ENCODE measurements at places on chromosomes 1 and 21. TPM values are rescaled to one million over a fixed set of nuclear protein-coding genes. Genes with fewer than 3 reads are reported as not detected.
A peak's percentile ranks its signal among the peaks of the same experiment; 100 is the strongest.

The RGS4 gene
- not detected for total RNA-seq

DNA sequence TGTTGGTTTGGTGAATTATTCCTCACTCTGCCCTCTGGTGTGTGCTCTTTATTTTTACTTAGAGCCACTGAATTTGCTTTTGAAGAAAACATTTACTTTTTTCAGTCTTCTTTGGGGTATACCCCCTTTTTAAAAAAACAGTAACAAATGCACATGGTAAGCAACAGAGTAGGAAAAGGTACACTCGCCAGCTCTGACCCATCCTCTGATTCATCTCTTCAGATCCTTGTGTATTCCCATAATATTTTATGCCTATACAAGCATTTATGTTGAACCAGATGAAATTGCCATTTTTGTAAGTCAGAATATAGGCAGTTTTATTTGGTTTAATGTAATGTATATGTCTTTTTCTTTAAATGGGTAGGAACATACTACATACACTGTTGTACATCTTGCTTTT, 28.3 kb downstream of the TTC3 start:
- no peak for DNase-seq

- no peak for DNase-seq
These were observed 173.7 kb downstream of the ZBTB18 start for GRCh38 chr1:244224487-244225430.

The KIF17 gene
- total RNA-seq: 2.4 TPM

The ACOT11 gene
- total RNA-seq: 31.1 TPM

GRCh38 chr21:32916522-32917099, 109.1 kb upstream of the OLIG2 start:
- peak; percentile 15 for DNase-seq

GRCh38 chr1:76153841-76154205, 79.3 kb downstream of the ST6GALNAC3 start:
- no peak for DNase-seq

GRCh38 chr1:181794332-181794731, 267.2 kb downstream of the ZNF648 start:
- DNase-seq: no peak

GRCh38 chr1:15051882-15052528, 101.5 kb upstream of the TMEM51 start:
- DNase-seq: no peak

DNA sequence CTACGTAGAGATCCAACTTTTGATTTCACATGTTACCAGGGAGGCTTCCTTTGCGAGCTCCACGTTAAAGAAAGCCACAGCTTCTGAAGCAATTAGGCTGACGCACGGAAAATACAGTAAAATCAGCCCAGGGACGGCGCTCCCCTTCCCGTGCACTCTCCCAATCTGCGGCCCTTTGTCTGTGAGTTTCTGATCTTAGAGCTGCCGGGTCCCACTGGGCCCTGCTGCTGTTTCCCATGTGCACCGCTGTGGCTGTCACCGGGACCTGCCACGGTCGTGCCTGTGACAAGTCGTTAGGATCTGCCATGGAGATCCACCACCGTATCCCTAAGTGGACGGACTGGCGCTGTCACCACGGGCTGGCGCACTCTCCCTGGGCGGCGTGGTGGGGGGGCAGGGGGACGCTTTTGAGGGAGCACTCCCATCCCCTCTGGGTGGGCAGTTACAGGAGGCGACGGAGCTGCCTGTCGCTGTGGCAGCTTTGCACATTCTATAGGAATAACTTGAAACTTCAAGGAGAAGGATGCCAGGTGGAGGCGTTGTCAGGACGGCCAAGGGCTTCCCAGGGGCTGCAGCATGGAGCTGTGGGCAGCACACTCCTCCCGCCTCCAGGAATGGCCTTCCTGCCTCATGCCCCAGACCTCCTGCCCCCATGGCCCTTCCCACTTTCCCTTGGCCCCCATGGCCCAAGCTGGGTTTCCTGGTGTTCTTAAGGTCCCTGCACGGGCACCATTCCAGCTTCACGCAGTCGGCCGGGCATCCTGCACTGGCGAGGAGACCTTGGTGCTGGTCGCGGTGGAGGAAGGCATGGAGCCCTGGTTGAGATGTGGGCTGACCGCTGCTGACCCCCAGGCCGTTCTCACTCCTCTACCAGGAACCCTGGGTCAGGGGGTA, 85.1 kb downstream of the PRDM16 start:
- no peak for DNase-seq

DNA sequence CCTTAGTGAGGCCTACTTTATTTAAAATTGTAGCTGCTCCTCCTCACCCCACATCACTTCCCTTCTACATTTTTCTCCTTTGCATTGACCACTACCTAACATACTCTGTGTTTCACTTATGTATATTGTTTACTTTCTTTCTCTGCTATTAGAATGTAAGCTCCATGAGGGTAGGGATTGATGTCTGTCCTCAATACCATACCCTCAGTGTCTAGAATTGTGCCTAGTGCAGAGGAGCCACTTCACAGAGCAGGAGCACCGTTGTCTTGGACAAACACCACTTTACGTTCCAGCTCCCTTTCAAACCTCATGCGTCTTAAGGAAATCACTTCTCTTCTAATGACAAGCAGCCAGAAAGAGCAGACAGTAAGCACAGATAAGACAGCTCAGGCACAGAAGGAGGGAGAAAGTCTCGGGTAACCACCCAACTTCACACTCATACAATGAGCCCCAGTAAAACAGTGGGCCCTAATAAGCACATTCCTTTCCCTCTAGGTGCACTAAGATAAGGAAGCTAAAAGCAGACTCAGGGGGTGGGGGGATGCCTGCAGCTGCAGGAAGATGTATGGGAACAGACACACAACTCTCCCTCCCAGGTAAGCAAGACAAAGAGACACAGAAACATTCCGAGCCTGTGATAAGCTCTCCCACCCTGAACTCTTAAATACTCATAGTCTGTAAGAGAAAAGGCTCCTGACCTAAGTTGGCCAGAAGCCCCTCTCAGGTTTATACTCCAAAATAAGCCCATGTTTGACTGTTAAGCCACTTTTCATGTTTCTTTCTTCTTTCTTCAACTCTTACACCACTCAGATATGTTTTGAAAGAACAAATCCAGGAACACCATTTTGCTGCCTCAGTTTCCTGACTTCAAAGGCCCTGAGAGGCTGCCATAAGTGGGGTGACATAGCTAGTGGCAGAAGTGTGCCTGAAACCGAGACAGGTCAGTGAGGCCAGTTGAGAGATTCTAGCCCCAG, 7.1 kb upstream of the PLEKHM2 start:
- DNase-seq: no peak

DNA sequence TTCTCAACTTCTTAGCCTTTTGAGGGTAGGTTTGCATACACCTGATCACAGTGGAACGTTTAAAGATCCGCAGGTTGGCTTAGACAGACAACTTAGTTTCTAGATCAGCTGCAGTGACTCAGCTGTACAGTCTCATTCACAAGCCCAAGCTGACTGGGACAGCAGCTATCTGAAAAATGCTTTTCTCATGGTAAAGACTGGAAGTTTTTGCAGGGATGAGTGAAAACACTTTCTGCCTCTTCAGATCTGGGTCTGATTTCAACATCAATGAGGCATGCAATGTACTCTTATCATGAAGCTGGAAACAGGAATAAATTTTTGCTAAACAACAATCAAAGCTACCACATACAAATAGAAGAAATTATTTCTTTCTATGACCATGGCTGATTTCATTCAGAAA, 61.1 kb upstream of the PTBP2 start:
- no peak for DNase-seq

DNA sequence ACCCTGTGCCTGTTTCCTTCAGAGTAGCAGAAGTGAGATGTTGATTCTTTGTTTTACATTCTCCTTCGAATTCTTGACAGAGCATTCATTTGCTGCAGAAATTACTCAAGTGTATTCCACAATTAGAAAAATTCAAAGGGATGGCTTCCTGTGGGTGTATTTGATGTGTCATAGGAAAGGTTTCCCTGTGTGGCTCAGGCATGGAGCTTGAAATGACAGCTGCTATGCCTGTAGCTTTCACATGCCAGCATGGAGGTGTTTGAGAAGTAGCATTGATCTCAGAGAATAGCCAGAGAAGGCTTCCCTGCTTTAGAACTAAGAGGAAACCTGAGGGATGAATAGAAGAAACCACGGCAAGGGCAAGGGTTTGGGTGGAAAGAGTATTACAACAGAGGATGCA, 317.2 kb upstream of the DEPDC1 start:
- DNase-seq: no peak

- no peak for DNase-seq
These were observed 16.6 kb downstream of the CACNA1S start for GRCh38 chr1:201095581-201095980.

- DNase-seq: no peak
These were observed 11.1 kb downstream of the CYP4B1 start for GRCh38 chr1:46809904-46810303.

The AP4B1 gene
- 11.1 TPM for total RNA-seq

DNA sequence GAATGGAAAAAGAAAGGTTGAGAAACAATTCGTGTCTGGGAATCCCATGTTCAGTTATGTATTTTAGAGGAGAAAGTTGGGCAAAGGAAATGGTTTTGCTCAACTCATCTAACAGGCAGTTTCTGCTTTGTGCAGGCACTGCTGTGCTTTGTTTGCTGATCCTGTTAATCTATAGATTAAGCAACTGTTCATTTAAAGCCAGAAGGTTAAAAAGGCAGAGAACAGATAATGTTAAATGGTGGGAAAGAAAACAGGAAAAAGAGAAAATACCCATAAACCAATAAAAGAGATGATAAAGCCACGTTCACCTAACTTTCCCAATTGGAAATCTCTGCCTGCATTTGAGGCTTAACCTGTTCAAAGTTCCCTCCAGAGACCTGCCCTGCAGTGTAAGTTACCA, 70.0 kb downstream of the APP start:
- DNase-seq: no peak

DNA sequence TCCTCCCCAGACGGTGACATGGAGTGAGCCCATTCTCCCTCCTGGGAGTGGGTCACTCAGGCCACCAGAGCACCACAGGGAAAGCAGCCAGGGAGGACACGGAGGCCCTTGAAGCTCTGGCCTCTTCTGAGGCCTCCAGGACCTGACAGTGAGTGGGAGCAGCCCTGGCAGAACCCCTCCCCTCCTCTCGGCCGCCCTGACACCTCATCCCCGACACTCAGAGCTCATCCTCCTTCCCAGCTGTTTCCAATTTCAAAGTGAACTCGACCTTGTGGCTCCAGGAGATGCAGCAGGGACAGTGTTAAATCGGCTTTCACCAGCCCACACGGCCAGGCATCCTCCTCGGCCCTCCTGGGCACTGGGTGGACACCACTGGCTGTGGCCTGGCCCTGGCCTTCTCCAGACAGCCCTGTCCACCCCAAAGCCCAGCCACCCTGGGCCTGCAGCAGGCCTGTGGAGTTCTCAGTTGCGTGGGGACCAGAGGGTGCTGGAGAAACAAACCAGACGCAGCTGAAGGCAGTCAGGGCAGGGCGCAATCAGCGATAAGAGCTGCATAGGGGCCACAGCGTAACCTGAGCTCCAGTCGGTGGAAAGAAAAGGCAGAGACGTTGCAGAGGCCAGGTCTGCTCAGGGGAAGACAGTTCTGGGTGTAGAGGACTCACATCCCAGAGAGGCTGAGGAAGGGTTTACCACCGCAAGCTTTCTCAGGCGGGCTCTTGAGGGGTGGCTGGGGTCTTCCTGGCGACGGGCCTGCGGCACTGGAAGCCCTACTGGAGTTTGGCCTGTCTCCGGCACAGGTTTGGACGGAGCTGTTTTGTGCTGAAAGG, 27.1 kb downstream of the FTCD start:
- no peak for DNase-seq

GRCh38 chr1:152084853-152085252, 4.0 kb downstream of the TCHHL1 start:
- no peak for DNase-seq

DNA sequence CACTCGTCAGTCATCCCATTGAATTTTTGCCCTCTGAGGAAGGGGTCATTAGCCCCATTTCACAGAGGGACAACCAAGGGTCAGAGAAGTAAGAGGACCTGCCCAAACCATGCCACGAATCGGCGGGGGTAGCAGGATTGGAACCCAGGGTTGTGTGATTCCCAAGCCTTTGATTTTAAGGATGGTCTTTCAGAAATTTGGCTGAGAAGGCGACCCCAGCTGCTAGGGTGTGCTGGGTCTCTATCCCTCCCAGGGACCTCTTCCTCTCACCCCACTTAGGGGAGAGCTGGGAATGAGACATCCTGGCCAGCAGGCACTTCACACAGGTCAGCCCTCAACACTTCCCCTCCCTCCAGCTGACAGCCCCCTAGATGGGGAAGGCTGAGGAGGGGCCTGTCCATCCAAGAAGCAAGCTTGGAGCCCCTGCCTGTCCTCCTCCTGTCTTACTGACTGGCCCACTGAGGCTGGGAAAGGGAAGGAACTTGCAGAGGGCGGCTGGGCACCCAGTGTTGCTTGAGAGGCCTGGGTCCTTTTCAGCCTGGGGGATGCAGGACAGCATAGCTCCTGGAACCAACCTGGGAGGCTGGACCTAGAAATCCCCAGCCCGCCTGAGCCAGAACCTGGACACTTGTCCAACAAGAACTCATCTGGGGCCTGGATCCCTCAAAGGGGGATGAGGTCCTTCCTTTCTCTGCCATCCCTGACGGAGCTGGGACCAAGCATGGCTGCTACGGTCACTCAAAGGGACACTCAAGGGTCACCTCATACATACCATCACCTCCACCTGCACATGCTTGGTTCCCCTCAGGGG, 1.7 kb downstream of the SDC3 start:
- DNase-seq: no peak

- no peak for DNase-seq
These were observed 79.7 kb downstream of the LRRN2 start for GRCh38 chr1:204605791-204606190.

- no peak for DNase-seq
These were observed 16.9 kb downstream of the DYRK3 start for GRCh38 chr1:206651958-206652890.

DNA sequence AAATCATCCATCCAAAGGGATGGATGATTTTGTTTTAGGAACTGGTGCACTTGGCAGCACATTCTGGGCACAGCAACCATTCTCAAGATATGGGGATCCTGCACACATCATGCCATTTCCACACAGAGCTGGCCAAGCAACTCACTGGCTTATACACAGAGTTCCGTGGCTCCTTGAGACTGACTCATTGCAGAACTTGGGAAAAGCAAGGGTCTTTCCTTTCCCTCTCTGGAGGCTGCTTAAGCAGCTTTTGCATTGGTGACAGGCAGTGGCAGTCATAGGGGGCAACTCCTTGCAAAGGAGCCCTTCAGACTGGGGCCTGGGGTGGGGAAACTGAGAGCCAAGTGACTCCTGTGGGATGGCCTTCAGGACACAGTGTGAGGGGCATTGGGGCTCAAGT, 1.9 kb upstream of the MAD2L2 start:
- no peak for DNase-seq

GRCh38 chr1:67137307-67137753, 2.6 kb upstream of the C1orf141 start:
- no peak for DNase-seq

The BRINP3 gene
- total RNA-seq: not detected

The PDE9A gene
- 31.4 TPM for total RNA-seq
